BE2C (cell line): ENCODE measurements at places on chromosomes 12 and 14.

DNA sequence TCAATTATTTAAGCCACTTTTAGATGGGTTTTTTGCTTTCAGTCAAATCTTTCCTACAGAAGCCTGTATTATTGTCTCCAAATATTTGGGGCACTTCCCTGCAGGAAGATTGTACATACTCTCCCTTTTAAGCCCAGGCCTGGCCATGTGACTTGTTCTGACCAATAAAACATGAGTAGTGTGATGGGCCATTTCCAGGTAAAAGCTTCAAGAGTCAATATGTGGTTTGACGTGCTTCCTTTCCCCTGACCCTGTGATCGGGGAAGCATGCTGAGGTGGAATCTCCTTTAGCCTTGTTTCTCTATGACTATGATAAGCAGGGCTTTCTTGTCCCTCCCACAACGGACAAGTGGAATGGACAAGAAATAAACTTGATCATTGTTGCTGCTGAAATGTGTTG is 14.2 kb upstream of the NIN start:
- DNase-seq = no peak

DNA sequence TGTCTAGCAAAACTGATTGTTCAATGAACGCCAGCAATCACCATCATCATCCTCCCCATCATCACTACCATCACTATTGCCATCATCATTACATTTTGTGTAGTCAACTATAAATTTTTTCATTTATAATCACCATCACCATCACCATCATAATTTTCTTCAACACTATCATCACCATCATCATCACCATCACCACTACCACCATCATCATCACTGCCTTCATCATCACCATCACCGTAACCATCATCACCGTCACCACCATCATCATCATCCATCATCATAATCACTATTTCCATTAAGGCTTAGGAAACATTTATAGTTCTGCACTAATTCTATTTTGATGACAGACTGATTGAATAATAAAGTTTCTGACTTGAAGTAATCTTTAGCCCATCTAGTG is 434.8 kb upstream of the TMEM132C start:
- DNase-seq = no peak

- no peak for DNase-seq
These were observed 100.5 kb downstream of the PPM1H start for GRCh38 chr12:62834406-62834805.

DNA sequence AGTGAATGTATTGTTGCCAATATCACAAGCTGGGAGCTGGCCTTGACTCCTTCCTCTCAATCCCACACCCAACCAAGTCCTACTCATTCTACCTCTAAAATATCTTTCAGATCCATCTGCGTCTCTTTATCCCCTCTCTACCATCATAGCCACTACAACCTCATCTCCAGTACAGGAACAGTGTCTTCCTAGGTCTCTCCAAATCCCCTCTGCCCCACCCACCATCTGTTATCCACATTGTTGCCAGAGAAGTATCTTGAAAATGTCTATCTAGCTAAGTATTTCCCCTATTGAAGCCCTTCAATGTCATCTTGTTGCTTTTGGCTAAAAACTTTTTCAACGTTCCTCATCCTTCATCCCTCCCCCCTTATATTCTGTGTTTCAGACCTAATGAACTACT is 244.7 kb downstream of the C12orf75 start:
- DNase-seq = no peak

GRCh38 chr12:3313066-3313465 is 177.9 kb upstream of the PRMT8 start:
- no peak for DNase-seq

DNA sequence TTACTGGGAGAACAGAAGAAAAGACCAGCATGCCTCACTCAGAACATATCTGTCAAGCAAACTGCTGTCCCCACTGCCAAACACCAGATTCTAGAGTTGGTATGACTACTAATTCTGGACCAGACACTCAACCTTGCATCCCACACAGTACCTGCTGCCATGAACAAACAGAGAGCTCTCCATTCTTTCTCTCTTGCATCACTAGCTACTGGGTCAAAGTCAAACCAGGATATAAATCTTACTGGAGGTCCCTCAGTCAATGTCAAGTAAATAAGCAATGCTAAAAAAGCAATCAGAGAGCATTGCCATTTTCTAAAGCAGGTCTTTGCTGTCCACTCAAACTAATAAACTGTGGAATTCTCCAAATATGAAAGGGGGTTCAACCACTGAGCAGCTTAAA is 452.4 kb upstream of the SEL1L start:
- DNase-seq = no peak

DNA sequence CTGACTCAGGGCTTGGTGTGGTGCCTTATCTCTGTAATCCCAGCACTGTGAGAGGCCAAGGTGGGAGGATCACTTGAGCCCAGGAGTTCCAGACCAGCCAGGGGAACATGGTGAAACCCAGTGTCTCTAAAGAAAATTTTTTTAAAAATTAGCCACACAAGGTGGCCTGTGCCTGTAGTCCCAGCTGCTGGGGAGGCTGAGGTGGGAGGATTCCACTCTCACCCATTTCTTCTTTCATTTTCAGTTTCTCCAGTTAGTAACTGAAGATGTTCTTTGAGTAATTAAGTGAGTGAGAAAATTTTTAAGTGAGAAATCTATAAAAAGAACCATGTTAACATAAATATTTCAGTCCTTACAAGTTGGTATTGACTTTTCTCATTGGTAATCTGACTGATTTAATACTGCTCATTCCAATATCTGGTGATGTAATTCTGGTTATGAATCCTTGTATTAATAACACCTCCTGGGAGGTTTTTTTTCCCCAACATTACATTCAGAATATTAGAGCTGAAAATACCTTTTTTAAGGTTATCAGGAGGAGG is 6.1 kb downstream of the METTL3 start:
- DNase-seq = no peak

GRCh38 chr12:97375310-97375709 is 87.3 kb upstream of the RMST start:
- no peak for DNase-seq

- peak; percentile 76 for DNase-seq
These were observed 30.2 kb downstream of the PEX5 start for GRCh38 chr12:7219599-7220243.

- DNase-seq = no peak
These were observed 12.7 kb upstream of the WDR89 start for GRCh38 chr14:63654346-63654745.

DNA sequence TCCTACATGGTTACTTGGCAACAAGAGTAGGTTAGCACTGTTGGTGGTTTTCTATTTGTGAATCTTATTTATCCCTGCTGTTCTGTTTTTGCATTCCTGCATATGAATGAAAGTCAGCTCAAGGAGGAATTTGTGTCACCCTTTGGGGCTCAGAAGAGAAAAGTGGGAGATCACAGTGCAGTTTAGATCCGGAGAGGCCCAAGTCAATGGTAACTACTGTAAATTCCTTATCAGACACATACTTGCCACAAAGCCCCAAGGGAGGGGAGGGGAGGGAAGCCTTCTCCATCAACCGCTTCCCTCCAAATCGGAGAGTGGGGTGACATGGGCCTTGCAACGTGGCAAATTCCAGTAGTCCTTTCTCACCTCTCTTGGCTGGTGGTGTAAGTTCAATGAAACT is 15.0 kb downstream of the GSG1 start:
- DNase-seq = no peak

DNA sequence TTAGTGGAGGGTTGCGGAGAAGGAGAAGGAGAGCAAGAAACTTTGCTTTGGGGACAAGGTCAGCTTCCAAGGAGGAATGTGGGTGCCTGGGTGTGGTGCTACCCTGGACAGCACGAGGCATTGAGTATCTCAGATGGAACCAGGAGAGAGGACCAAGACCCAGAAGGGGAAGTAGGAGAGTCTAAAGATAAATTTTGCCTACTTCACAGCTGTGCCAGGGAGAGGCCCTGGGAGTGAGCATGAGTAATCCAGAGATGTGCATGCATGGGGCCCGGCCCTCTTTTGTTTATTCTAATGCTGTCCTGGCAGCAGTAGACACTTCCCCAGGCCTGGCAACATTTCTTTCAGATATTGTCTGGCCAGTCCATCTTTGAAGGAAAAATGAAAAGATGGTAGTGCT is 49.5 kb upstream of the GNPNAT1 start:
- DNase-seq = peak; percentile 33

GRCh38 chr14:20470603-20470901 is 1.3 kb downstream of the PNP start:
- no peak for DNase-seq

GRCh38 chr12:116123451-116124258 is 153.8 kb downstream of the MED13L start:
- peak; percentile 79 for DNase-seq

- peak; percentile 51 for DNase-seq
These were observed 2.0 kb upstream of the ATN1 start for GRCh38 chr12:6925540-6926279.

- DNase-seq = no peak
These were observed 12.3 kb upstream of the CALM1 start for GRCh38 chr14:90384543-90384911.
